Activated CD4-positive, alpha-beta T cell treated with anti-CD3 and anti-CD28 coated beads, Interleukin-2, amount 10 ng/mL, durations not matched to agents 24 days and 14 days (primary cell): ENCODE measurements at places on chromosomes 16 and 17.

- H3K36me3 ChIP-seq = peaks cover 7% of the 10 kb centered on the region
- H3K27ac ChIP-seq = no peak overlapping the region
- no peak overlapping the region for H3K4me3 ChIP-seq
- H3K27me3 ChIP-seq = no peaks in the 10 kb centered on the region
- H3K4me1 ChIP-seq = peaks cover 42% of the 10 kb centered on the region
Observed at GRCh38 chr17:77131904-77132303, 8.9 kb upstream of the SEC14L1 start.

- H3K4me1 ChIP-seq = peaks cover 18% of the 10 kb centered on the region
- H3K27me3 ChIP-seq = no peaks in the 10 kb centered on the region
Observed at GRCh38 chr16:19809121-19809635, 75.5 kb downstream of the GPRC5B start.

DNA sequence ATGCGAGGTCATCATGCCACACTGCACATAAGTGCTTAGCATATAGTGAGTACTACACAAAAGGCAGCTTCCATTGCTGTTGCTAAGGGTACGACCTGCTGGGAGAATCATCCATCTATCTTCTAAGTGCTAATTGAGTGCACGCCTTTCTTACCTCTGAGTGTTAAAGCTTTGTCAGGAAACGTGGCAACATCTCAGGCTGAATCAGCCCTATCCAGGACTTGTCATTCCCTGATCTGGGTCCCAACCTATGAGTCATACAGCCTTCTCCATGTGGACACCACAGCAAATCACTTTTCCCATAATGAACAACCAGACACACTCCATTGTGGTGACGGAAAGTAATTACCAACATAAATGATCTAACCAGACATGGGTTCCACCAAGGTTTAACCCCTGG is 201.1 kb upstream of the MAF start:
- no peaks in the 10 kb centered on the region for H3K4me1 ChIP-seq
- H3K27ac ChIP-seq = no peak overlapping the region
- DNase-seq = no peak
- H3K27me3 ChIP-seq = peaks cover 8% of the 10 kb centered on the region

GRCh38 chr17:65130832-65131231 is 6.3 kb upstream of the RGS9 start:
- no peak overlapping the region for H3K4me3 ChIP-seq
- H3K4me1 ChIP-seq = peaks cover 3% of the 10 kb centered on the region
- H3K27ac ChIP-seq = no peak overlapping the region
- peaks cover 29% of the 10 kb centered on the region for H3K27me3 ChIP-seq
- DNase-seq = no peak

- H3K36me3 ChIP-seq = no peaks in the 10 kb centered on the region
- no peak for DNase-seq
- H3K4me3 ChIP-seq = no peak overlapping the region
- H3K27ac ChIP-seq = no peak overlapping the region
- H3K4me1 ChIP-seq = no peaks in the 10 kb centered on the region
Observed at GRCh38 chr16:8103649-8104289, 486.5 kb downstream of the TMEM114 start.
